ENCODE measurements at places on chromosomes 12 and 14. TPM values are rescaled to one million over a fixed set of nuclear protein-coding genes. Genes with fewer than 3 reads are reported as not detected.

CLEC12A gene
- not detected for total RNA-seq

CINP gene
- total RNA-seq: 50.2 TPM

SDR9C7 gene
- 0.16 TPM for total RNA-seq

FOXM1 gene
- 0.94 TPM for total RNA-seq

CMTM5 gene
- not detected for total RNA-seq

DNA sequence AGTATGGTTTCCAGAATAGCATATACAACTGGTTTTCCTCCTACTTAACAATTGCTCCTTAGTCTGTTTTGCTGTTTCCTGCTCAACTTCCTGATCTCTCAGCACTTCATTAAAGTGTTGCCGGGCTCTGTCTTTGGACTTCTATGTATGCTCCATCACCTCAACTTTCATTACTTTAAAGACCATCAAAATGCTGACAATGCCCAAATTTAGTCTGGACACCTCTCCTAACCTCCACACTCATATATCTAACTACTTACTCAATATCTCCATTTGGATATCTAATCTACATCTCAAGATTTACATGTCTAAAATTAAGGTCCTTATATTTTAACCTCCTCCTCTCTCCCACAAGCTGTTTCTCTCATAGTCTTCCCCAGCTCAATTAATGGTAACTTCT, 54.4 kb upstream of the LGR5 start:
- no peak for DNase-seq

GRCh38 chr12:79993106-79993862, 58.4 kb upstream of the PPP1R12A start:
- DNase-seq: no peak

DNA sequence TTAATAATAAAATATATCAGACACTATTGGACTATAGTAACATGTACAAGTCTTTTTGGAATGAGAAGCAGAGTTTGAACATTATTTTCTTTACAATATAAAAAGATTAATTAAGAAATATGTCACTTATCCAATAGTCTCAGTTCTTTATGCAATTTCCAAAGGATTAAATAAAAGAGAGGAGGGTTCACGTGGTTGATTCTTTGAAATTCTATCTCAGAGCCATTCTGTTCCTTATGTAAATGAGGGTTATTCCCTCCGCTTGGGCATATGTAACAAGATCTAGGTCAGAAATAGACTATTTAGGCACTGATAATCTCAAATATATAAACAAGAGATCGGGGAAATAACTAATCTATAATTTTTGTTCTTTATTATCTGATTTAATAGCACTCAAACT, 2.1 kb upstream of the TUBA1A start:
- no peak for DNase-seq

DNA sequence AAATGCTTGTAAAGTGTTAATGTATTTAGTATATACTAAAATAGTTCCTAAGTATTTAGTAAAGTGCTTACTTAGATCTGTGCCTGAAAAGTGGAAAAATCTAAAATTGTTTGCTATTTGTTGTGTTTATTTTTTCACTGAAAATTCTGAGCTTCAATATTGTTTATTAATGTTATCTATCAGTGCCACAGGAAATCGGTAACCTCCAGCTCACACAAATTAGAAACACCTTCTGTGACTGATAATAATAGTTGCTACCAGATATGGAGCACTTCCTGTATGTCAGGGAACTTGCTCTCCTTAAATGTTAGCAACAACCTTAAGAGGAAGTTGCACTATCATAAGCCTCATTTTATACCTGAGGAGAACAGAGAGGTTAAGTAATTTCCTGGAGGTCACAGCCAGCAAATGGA, 723 bp upstream of the LRP10 start:
- no peak for DNase-seq

DNA sequence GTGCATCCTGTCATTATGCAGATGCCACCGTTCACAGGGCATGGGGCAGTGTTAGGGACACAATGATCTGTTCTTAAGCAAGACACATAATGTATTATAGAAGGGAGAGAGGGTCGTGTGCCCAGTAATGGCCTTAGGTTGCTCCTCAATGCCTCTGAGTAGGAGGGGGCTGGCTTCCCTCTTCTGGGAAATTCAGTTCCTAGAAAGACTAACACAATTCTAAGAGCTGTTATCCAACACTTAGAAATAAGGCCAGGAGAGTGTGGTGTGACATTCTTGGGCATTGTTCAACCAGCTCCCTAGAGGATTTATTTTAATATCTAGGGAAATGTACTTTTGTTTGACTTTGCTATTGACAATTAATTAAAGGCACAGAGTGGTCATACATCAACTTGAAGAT, 118.5 kb downstream of the ADCK1 start:
- no peak for DNase-seq

DNA sequence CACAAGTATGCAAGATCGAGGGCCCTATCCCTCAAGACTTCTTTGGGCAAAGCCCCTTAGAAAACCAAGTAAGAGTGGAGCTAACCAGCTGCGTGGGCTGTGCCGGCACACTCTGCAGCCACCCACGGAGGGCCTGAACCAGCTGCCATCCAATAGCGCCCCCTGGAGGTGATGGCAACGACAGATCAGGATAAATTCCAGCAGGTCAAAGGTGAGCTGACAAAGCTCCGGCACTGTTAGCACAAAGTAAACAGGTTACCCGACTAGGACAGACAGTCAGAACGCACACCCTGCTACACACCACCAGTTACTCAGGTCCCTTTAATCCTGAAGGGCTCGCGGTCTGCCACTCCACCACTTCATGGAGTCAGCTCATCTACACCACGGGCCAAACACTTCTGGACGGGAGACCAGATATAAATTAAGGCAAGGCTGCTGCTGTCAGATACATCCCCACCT, 4.9 kb downstream of the ZBTB39 start:
- DNase-seq: peak; percentile 61

- no peak for DNase-seq
Observed at GRCh38 chr12:92968176-92968813, 39.2 kb upstream of the EEA1 start.

DNA sequence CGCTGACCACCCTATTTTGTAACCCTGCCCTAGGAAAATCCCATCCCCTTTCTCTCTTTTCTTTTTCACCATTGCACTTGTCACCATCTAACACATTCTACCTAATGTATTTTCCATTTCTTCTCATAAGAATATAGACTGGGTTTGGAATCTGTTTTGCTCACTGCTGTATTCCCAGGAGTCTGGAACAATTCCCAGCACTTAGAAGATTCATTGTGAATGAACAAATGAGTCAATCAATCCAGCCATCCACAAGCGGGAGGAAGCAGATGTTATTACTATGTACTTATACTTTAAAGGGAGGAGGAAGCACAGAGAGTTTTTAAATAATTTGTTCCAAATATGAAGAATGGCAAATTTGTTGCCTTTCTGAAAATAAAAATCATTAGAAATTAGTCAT, 142.1 kb downstream of the KIF21A start:
- peak; percentile 1 for DNase-seq

- DNase-seq: no peak
Observed at GRCh38 chr12:52903855-52904508, 894 bp downstream of the KRT8 start.

DNA sequence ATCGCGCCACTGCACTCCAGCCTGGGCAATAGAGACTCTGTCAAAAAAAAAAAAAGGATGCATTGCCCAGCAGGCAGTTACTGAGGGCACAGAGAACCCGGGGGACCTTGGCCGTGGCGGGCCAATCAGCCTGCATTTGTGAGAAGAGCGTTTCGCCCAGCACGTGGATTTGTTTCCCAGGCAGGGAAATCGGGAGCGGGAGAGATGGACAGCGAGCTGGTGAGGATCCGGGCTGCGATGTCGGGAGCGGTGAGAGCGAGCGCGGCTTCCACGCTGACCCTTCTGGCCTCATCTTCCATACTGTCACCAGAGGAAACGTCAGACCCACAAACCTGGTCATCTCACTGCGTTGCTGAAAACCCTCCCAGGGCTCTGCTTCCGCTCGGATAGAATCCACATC, 123.5 kb downstream of the RIMBP2 start:
- no peak for DNase-seq

DNA sequence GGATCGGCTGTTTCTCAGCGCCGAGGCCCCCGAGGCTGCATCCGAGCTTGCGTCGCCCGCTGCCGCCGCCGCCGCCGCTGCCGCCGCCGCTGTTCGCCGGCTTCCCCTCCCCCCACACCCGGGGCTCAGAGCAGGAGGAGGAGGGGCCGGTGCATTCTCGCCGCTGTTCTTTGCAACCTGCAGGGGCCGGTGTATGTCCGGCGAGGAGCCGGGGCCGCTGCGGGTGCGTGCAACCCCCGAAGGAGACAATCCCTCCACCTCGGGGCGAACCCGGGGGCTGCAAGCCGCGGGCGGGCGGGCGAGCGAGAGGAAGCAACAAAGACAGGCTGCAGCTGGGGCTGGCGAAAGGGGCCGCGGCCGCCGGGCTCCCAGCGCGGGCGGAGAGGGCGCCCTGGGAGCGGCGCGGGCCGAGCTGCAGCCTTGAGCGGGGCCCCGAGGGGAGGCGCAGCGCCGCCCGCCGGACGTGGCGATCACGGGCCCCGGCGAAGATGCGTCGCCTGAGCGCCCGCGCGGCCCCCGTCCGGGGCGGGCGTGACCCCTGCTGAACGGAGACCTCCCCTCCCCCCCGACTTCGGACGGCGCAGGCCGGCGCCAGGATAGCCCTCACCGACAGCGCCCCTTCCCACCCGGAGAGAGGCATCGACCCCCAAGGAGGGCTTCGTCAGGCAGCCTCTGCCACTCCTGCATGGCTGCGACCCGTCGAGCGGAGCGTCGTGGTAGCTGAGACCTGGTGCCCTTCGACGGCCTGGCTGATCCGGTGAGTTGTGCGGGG, 702 bp downstream of the FAM222A start:
- peak; percentile 63 for DNase-seq

DNA sequence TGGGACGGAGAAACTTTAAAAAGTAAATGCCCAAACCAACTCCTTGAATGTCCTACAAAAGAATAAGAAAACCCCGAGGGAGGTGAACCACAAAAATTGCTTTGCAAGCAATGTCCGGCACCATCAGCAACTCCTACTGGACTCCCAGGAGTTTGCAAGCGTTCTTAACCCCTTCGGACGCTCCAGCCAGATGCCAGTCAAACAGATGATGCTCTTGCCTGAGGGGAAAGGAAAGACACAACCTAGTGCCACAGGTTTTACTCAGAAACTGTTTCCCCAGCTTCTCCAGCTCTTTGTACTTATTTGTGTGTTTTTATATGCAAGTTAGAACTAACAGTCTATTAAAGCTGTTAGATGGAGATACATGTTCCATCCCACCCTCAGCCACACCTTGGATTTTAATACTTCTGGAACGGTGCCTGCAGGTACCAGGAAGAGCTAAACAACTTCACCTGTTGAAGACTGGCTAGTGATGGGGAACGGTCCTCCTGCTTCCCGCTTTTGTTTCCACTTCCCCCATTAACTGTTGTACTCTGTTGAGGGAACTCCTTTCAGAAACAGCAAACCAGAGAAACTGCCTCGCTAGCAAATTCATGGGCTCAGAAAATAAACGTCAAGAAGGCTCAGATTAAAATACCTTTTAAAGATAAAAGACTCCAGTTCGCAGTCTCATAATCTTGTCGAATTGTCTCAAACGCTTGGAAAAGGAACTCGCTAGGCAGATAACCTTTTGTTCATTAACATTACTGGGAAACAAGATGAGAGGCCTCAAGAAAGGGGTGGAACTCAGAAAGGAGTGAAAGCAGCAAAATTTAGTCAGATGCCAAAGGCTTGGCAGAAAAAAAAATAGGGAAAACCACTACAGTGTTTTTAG, 1.1 kb upstream of the FERMT2 start:
- peak; percentile 83 for DNase-seq

- no peak for DNase-seq
Observed at GRCh38 chr12:118212606-118213005, 76.7 kb downstream of the PEBP1 start.

- no peak for DNase-seq
Observed at GRCh38 chr12:93020631-93021597, 91.8 kb upstream of the EEA1 start.

GRCh38 chr12:75720812-75721641, 209.6 kb upstream of the KRR1 start:
- peak; percentile 34 for DNase-seq

DNA sequence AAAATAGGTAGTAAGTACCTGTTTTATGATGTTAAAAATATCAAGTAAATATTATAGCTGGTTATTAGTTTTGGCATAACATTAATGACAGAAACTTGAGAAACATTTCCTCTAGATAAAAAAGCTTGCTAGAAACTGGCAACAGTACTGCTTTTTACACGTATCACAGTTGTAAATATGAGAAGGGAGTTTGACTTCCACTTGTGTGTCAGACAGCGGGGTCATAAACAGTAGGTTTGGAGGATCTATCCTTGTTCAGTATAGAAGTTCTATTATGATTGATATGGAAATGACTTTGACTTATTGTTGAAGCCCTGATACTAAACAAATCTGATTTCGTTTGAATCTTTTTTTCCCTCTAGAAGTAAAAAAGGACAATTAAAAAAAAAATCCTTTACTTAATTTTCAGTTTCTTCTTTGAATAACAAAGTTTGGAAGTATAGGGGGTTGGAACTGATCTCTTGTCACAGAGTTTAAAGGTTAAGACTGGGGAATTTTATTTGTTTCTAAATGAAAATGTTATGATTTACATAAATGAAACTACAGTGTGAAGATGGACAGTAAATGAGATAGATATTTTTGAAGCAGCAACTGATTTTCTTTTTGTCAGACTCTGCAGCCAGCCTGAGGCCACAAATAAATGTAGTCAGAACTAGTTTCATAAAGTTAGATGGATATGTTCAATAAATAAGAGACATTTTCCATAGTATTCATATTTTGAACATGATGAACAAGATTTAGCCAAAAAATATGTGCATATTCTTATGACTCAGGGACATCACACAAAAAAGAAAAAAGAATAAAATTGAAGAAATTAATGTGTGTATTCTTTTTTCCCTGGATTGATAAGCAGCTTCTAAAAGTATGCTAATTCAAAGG, 50.1 kb downstream of the WNK1 start:
- no peak for DNase-seq

GRCh38 chr12:64608901-64609535, 1.3 kb upstream of the RASSF3 start:
- DNase-seq: peak; percentile 22

DNA sequence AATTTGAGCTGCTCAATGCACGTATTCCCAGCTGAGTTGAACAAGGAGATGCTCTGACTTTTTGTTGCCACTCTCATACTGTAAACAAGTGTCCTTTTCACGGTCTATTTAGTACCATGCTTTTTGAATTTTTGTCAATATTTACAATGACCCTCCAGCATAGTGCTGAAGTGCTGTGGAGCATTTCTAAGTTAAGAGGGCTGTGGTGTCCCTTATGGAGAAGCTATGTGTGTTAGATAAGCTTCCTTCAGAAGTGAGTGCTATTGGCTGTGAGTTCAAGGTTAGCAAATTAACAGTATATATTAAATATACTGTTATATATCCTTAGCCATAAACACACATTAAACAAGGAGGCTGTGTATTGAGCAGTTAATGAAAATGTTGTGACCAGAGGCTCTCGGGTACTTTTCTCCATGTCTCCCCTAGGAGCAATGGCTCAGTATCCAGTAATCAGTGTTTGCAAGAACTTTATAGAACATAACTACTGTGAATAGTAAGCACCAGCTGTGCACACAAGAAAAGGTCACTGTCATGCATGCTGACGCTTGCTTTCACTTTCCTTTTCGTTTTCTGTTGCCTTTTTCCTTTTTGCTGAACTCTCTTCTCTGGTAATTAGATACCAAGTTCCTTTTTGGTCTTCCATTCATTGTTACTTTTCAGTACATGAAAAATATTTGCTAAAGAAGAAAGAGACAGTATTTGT, 187.2 kb upstream of the NEDD1 start:
- peak; percentile 36 for DNase-seq
